Astrocyte of the spinal cord (primary cell): ENCODE measurements at places on chromosomes 6 and 20.
A peak's percentile ranks its signal among the peaks of the same experiment; 100 is the strongest.

DNA sequence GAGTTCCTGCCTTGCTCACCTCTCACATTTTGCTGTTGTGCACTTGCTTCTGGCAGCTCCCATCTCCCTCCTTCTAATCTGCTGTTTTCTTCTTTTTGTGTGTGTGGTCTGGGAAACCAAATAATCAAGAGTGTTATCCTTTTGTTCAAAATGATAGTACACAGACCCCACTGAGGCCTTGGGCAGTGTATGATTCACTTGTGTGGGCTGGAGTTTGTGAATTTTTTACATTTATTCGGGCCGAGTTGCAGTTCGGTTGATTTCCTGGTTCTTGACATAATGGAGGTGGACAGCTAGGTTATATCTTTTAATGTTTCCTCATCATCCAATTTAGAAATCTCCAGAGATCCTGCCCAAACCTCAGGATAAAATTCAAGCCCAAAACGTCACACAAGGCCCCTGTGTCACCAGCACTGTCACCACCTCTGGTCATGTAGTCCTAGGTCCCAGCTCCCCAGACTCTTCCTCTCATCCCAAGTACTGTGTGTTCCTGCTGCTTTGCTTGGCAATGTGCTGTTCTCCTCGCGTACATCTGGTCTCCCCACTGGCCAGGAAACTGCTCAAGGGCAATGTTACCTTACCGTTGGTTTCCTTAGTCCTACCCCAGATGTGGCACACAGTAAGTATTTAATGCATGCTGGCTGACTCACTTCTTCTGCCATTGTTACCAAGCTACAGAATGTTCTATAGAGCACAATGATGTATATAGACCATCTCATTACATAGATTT lies 55.7 kb upstream of the PHACTR2 start:
- peak; percentile 8 for DNase-seq

- no peak for DNase-seq
Observed at GRCh38 chr20:38127920-38128528, 37.0 kb downstream of the TGM2 start.

DNA sequence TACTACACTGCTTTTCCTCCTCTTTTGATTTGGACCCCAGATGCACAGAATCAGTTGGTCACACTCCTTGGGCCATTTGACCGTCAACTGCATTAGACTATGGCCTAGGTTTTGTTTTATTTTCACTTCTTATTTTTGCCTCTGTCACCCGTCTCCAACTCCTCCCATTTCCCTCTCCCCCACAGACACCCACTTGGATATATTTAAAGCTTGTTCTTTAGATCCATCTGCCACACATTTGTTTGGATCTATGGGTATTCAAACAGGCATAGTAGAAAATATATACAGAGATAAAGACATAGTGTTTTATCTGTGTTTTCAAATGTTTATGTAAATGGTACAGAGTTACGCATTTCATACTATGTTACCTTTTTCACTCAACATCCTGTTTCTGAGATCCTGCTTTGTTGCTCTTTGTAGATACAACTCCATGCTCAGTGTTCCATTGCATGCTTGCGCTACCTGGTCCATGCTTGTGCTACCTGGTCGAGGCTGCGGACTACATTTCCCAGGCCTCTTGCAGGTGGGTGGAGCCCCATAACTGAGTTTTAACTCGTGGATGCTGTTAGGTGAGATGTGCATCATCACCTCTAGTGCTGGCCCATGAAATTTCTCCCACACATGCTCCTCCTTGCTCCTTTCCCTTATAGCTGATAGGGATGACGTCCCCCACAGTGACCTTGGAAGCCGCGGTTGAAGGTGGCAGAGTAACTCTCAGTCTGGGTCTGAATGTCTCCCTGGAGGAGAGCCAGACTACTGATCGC lies 11.5 kb upstream of the PREX1 start:
- DNase-seq = no peak

DNA sequence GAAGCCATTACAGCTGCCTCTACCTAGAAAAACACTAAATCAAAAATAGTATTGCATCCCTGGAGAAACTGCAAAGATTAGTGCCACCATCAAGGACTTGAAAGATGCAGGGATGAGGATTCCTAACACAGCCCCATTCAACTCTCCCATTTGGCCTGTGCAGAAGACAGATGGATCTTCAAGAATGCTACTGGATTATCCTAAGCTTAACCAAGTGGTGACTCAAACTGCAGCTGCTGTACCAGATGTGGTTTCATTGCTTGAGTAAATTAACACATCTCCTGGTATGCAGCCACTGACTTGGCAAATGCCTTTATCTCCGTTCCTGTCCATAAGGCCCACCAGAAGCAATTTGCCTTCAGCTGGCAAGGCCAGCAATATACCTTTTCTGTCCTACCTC lies 117.4 kb downstream of the TBC1D32 start:
- DNase-seq = peak; percentile 29

- peak; percentile 54 for DNase-seq
Observed at GRCh38 chr20:3563548-3564177, 92.8 kb downstream of the ATRN start.

- DNase-seq = peak; percentile 14
Observed at GRCh38 chr20:20498076-20498861, 130.4 kb downstream of the INSM1 start.
